Activated T-cell treated with anti-CD3 and anti-CD28 coated beads, Interleukin-2, amount 50 U/mL, for 48 hours (primary cell): ENCODE measurements at places on chromosomes 7 and 10.

DNA sequence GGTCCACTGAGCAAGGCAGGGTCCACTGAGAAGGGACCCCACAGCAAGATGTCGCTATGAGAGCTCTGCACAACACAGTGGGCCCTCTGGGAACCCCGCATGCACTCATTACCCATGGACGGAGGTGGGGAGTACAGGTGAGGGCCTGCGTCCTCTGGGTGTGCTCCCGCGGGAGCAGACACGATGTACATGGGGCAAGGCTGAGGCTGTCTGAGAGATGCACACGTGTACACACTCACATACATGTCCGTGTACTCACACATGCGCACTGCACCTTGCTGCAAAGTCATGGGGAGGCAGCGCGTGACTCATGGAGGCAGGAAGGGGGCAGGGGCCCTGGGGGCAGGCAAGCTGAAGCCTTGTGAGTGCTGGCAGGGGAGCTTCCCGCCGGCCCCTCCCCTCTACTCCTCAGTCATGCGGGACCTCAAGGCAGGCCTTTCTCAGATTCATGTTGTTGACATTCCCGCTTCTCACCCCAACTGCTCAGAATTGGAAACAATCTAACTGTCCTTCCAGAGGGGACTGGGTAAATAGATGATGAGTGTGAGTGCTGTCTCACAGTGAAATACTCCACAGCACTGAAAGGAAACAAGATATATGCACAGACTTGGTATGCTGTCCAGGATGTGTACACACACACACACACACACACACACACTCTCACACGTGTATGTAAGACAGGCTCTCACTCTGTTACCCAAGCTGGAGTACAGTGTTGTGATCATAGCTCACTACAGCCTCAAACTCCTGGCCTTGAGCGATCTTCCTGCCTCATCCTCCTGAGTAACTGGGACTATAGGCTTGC is 40.0 kb downstream of the GOLGA7B start:
- peak; percentile 33 for DNase-seq

DNA sequence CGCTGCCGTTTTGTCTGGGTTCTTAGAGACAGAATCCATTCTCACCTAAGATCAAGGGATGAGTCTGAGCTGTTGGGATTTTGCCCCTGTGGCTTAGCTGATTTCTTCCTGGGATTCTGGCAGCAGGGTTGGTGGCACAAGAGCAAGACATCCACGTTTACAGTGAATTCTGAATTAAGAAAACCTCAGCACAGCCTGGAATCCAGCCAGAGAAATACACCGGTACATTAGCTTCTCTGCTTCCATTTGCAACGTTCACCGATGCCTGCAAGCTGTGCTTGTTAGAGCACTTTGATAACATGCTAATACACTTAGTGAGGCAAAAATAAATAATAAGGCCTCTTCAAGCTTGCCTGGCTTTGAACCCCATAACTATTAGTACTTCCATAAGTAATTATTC is 569.8 kb downstream of the CALN1 start:
- no peak for DNase-seq

DNA sequence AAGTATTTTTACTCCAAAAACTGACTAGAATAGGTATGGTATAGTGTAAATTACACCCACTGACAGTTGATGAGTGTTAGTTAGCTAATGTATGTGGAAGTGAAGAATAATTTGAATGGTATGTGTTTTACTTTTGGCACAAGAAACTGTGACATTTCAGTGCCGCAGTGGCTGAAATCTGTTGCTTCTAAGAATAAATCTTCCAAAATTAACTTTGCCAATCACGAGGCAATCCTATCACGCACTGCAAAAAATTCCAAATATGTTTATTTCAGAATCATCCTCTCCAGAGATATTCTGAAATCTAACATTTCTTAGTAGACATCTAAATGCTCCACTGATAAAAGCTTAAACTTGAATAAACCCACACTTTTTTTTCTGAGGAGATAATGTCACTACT is 61.2 kb downstream of the PCLO start:
- DNase-seq = no peak

DNA sequence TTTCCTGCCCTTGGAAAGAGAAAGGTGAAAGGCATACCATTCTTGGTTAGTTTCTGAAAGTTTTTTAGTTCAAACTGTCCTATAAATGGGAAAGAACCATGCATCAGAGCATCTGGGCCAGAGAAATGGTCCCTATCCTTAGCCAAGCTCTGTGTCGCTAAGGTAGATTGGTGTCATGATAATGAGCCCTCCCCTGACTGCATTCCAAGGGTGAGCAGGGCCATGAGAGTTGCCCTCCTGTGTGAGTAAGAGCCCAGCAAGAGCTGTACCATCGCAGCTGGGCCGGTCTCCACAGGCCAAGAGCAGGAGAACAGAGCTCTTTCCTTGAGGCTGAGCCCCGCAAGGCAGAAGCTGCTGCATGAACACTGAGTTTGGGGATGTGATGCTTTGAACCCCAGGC is 30.3 kb downstream of the GRB10 start:
- no peak for DNase-seq

- no peak for DNase-seq
Observed at GRCh38 chr7:108263425-108263824, 133.3 kb upstream of the LAMB4 start.

GRCh38 chr10:68301790-68302502 is 29.9 kb upstream of the HNRNPH3 start:
- no peak for DNase-seq

DNA sequence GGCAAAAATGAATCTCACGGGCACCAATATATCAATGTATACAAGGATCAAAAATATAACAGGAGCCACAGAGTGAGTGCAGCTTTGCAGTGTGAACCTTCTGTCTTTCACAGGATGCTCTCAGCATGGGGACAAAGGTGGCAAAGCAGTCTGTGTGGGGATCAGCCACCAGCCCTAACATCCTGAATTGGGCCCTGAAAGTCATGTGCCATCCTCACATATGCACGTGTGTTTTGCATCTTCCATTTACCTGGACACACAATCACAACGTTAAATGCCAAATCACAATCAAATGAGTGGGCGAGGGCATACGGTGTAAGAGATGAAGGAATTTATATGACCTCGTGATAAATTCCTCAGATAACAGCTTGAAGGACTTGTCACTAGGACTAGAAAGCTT is 6.5 kb downstream of the TAS2R16 start:
- no peak for DNase-seq

GRCh38 chr7:95669513-95669912 is 73.2 kb upstream of the PDK4 start:
- no peak for DNase-seq

GRCh38 chr10:61409157-61409556 is 44.0 kb downstream of the TMEM26 start:
- no peak for DNase-seq

GRCh38 chr7:23887660-23888059 is 177.6 kb downstream of the STK31 start:
- DNase-seq = no peak

DNA sequence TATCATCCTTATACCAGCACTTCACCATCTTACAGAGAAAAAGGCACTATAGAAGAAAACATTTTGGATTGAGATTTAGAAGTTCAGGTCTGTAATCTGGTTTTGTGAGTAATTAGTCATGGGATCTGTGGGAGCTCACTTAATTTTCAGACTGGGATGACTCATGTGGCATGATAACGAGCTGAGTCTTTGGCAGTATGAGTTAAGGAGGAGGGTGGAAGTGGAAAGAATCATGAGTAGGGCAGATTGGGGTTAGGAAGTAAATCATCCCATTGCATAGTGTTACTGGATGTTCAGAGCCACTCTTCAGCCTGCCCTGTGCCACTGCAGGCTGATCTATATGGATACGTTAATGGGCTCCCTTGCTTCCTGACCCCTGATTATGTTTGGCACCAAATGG is 64.9 kb downstream of the ZNF92 start:
- no peak for DNase-seq

- DNase-seq = no peak
Observed at GRCh38 chr10:93493162-93493561, 3.2 kb upstream of the CEP55 start.

GRCh38 chr10:62744136-62744535 is 60.4 kb upstream of the ADO start:
- DNase-seq = no peak

DNA sequence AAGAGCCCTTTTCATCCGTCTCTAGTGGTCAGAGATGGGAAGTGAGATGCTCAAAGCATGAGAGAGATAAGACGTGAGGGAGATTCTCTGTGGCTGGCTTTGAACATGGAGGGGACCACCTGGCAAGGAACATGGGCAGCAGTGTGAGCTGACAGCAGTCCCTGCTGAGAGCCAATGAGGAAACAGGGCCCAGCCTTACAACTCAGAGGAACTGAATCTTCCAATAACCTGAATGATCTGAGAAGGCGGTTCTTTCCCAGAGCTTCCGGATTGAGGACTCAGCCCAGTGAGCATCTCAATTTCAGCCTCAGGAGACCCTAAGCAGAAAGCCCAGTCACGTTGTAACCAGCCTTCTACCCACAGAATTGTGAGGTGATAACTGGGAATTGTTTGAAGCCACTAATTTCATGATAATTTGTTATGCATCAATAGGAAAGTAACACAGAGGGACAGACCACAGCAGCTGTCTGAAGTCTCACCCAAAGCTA is 33.9 kb upstream of the IKZF1 start:
- DNase-seq = no peak

- DNase-seq = no peak
Observed at GRCh38 chr7:16880554-16880953, 1.2 kb downstream of the AGR3 start.

DNA sequence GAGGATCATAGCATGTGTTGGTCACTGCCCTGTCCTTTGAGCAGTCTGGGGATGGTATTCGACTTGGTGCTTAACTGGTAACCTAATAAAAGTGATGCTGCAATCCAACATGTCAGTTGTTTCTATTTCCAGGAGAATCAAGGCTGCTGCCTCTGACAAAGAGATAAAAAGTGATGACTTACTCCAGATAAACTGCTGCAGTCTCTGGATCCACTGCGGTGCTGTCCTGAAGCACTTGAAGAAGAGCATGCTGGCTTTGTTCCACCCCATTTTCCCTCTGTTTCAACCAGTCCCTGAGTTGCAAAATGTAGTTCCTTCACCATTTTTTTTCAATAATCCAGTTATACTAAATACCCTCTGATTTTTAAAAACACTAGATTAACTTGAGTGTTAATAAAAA is 403.5 kb upstream of the ANKRD30A start:
- no peak for DNase-seq

- DNase-seq = no peak
Observed at GRCh38 chr7:123230603-123231002, 30.8 kb upstream of the SLC13A1 start.

DNA sequence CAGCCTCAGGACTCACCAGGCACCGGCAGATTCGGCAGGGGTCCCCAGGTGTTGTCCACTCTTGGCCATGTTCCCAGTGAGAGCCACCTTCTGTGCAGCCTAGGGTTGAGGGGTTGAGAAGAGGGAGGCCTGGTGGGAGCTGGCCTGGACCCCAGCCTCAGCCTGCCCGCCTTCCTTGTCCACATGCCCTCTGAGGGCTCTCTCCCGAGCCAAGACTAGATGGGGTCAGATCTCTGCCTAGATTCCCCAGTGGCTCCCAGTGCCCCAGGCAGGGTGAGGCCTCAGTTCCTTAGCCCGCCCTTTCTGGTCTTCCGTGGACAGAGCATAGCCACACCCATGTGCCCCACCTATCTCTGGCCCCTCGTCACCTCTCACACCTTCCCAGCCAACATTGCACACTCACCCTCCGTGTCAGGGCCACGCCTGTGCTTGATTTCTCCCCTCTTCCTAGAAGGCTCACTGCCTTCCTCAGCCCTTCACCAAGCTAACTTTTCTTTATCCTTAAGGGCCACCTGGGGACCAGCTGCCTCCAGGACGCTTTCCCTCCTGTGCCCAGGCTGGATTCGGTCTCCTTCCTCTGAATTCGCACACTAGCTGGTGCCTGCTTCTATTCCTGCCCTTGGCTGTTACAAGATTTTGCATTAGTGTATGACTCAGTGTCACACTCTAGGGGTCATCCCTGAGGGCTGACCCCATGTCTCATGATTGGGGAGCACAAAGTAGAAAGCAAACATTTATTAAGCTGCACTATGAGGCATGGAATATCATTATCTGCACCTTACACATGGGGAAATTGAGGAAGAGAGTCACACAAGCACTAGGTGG is 7.5 kb downstream of the KCP start:
- no peak for DNase-seq

DNA sequence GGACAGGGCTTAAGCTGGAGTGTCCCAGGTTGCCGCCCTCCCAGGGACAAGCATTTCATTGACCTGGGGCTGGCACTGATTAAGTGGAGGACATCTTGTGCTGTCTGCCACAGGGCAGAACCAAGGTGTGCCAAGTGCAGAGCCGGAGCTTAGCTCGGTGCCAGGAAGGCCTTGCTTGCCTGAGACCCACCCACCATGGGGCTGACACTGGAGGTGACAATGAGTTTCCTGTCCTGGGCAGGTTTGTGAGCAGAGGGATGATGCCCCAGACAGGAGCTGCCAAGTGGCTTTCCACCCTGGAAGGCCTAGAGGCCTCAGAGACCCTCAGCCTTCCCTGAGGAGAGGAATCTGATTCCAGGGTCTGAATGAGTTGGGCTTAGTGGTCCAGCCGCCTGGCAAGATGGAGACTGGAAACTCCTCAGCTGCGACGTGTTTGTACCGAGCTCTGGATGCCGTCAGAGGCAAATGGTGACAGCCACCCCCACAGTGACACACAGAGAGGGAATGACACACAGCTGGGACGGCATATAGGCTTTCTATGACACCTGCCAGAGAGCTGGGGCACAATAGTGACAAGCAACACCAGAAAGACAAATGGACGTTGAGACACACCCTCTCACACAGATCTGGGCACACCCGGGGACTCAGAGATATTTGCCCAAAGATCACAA is 2.6 kb downstream of the ADCYAP1R1 start:
- no peak for DNase-seq

- no peak for DNase-seq
Observed at GRCh38 chr10:113038183-113038582, 88.1 kb downstream of the TCF7L2 start.

DNA sequence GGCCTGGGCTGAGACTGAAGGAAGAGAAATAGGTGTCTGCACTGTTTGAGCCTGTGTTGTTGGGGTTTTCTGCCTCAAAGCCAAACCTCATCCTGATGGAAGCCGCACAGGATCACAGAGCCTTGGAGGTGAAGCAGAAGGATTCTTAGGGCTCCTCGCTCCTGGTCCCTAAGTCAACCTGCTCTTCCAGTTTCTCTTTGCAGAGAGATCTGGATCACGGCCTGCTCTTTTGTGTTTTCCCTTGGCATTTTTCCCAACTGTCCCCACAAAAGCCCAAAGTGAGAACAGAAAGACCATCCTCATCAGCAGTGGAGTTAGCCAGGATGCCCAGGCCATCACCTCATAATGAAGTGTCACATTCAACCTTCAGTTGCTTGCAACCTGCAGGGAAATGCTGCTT is 20.3 kb upstream of the PPIA start:
- DNase-seq = no peak

GRCh38 chr10:77176232-77176631 is 461.4 kb downstream of the KCNMA1 start:
- DNase-seq = no peak

DNA sequence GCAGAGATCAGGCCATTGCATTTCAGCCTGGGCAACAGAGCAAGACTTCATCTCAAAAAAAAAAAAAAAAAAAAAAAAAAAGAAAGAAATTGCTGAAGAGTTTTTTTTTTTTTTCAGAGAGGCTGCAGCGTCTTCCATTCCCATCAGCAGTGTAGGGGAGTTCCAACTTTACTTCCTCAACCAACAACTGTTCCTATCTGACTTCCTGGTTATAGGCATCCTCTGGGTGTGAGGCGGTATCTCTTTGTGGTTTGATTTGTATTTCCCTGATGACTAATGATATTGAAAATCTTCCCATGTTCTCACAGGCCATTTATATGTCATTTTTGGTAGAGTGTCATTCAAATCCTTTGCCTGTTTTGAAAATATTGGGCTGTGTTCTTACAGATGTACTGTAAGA is 40.2 kb downstream of the PRTFDC1 start:
- no peak for DNase-seq
